ENCODE measurements at places on chromosomes 2 and 18. TPM values are rescaled to one million over a fixed set of nuclear protein-coding genes. Genes with fewer than 3 reads are reported as not detected.

CDH2 gene
- total RNA-seq: 34.1 TPM

FTCDNL1 gene
- 1.8 TPM for total RNA-seq

ZNF521 gene
- 5.0 TPM for total RNA-seq

NEU4 gene
- not detected for total RNA-seq

POTEF gene
- 0.20 TPM for total RNA-seq

COL6A3 gene
- 465 TPM for total RNA-seq

FRZB gene
- total RNA-seq: not detected

NOP58 gene
- total RNA-seq: 143 TPM

SLC38A11 gene
- not detected for total RNA-seq

B3GNT7 gene
- total RNA-seq: 0.23 TPM

GRCh38 chr2:25933622-25934021 lies 48.7 kb downstream of the KIF3C start:
- no peak for DNase-seq

- no peak for DNase-seq
These were observed 111.8 kb upstream of the SLC35G4 start for GRCh38 chr18:11497585-11497984.

DNA sequence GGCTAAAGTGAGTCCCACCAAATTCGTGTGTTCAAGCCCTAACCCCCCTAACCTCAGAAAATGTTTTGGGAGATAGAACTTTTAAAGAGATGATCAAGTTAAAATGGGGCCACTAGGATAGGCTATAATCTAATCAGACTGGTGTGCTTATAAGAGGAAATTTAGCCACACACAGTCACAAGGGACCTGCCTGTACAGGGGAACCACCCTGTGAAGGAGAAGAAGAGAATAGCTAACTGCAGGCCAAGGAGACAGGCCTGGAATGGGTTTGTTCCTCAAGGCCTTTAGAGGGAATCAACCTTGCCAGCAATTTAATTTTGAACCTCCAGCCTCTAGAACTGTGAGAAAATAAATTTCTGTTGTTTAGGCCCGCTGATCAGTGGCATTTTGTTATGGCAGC lies 36.0 kb upstream of the TANK start:
- DNase-seq: no peak

DNA sequence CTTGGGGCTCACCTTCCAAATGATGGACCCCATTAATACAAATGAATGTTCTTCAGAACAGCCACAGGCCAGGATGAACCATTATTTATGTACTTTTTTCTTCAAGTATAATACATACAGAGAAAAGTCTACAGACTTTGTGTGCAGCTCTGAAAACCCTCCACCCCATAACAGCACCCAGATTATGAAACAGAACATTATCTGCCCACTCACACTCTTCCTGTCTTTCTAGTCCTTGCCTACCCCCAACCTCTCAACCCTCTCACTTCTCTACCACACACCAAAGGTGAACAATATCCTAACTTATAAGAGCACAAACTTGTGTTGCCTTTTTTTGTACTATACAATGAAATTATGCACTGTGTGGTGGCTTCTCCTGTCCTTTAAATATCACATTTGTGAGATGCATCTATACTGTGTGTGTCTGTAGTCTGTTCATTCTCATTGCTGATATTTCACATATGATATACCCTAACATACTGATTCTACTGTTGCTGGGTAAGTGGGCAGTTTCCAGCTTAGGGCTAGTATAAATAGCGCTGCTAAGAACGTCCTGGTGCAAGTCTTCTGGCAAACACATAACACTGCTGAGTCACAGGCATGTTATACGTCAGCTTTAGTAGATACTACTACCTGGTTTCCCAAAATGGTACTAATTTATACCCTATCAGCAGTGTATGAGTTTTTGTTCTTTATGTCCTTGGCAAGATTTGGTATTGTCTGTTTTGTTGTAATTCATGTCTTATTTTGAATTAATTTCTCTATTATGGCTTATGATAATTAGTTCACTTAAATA lies 1.0 kb upstream of the NPHP1 start:
- peak; percentile 11 for DNase-seq

GRCh38 chr2:64866797-64867196 lies 122.4 kb upstream of the SLC1A4 start:
- DNase-seq: peak; percentile 98

GRCh38 chr18:63322908-63323634 lies 3.5 kb upstream of the BCL2 start:
- DNase-seq: peak; percentile 35

- DNase-seq: no peak
These were observed 293.8 kb downstream of the CNTNAP5 start for GRCh38 chr2:124318913-124319312.

- no peak for DNase-seq
These were observed 6.2 kb upstream of the TMEM87B start for GRCh38 chr2:112048887-112049286.

DNA sequence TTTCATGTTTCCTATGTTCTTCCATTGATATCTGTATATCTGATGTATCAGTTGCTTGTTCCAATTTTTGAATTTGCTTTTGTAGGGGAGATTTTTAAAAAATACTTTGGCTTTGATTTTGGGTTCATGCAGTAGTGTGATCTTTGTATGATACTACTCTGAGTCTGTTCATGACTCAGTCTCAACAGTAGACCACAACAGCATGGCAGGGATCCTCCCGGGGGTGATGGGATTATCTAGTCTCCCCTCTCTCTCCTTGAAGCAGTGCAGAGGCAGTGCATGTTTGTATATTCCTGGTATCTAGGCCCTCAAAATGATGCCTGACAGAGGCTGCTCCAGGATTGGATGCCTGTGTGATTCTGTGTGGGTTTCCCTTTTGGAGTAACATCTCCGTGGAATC lies 55.3 kb downstream of the G6PC2 start:
- peak; percentile 19 for DNase-seq

DNA sequence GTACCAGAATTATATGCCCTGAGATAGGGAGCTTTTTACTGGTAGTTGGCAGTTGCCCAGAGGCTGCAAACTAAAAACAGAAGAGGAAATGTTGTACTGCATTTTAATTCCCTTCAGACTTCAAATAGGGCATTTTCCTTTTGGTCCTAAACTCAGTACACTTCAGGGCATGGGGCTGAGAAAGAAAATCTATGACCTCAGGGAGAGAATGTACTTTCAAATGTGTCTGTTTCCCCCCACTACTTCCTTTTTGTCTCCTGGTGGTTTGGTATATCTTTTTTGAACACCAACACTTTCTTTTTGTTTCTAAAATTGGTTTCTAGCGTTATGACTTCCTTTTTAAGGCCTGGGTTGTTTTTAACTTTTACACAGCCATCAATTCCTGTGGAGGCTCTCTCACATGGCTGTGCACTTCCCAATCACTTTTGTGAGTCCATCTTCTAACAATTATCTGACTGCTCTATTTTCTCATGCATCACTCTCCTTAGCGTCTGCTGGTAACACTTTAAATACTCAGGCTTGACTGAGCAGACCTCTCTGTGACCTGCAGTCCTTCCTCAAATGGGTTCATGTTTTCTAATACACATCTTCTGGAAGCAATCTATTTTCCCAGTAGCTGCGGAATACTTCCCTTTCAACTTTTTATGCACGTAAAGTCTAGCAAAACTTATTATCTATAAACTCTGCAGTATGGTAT lies 596.0 kb downstream of the LRP1B start:
- no peak for DNase-seq

GRCh38 chr2:119485336-119486110 lies 38.8 kb downstream of the SCTR start:
- no peak for DNase-seq

- DNase-seq: no peak
These were observed 1.1 kb upstream of the PPP3R1 start for GRCh38 chr2:68253219-68254068.

DNA sequence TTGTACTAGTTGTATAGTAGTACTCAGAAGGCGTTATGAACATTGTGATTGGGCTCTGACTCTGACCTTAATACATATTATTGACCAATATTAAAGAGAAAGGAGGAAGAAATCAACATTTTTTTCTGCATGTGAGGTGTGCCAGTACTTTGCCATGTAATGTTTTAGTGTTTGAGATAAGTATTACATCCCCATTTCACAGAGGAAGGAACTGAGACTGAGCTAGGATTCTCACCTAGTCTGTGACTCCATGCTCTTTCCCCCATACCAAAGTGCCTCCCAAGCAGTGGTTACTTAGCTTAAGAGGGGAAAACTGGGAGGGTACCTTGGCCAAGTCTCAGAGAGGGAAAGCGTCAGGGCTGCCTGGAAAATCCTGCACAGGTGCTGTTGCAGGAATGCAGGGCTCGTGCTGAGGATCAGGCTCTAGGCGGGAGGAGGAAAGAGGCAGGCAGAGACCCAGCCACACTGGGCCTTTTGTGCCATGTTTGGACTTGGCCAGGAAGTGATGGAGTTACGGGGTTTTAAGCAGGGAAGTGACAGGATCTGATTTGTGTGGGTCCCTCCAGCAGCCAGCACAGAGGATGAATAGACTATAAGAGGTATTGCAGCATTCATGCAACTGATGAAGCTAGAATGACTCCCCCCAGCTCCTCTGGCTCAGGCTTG lies 1.7 kb downstream of the PNKD start:
- DNase-seq: no peak

DNA sequence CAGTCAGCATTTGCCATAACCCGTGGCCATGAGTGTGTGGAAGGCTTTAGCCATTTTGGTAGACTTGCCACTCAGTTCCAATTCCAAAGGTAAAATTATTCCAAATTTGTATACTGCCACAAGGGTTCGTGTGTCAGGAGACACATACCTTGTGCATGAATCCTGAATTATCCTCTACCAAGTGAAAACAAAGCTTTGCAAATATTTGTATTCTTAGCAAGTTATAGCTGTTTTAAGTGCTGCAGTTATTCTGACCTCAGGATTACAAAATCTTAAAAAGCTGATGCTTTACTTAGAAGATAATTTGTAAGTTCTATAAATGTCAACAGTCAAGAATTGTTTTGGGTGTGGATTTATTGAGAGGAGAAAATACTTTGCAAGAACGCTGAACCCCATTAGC lies 100.6 kb downstream of the ANTXR1 start:
- DNase-seq: no peak

DNA sequence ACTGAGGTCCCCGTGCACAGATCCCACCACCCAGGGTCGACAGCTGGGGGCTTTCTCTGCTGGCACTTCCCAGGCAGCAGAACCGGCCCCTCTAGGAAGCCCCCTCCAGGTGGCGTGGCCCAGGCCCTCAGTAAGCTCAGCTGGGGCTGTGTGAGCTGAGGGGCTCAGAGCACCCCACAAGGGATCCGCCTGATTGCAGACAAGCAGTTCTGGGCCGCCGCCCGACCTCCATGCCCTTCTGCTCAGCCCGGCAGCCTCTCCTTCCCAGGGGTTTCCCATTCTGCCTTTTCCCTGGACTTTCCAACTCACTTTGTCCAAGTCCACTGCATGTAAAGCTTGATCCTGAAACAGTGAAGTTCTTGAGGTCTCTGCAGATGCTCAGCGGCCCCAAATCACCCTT lies 76.4 kb downstream of the NFATC1 start:
- DNase-seq: no peak

- no peak for DNase-seq
These were observed 18.3 kb upstream of the FAM98A start for GRCh38 chr2:33617401-33617800.

DNA sequence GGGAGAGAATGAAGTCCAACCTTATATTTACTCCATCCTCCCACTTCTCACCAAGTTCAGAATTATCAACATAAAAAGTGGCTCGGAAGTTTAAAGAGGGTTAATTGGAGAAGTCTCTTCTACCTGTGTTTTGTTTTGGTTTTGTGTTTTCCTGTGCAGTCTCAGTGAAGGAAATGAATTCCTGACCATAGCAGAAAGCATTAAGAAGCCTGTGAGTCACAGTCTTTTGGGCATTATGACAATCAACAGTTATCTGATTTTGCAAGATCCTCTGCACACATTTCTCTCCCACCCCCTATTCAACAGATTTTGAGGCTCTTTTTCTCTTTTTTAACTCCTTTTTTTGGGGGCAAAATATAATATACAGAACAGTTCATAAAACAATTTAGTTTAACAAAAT lies 8.6 kb upstream of the RPL37A start:
- DNase-seq: no peak

DNA sequence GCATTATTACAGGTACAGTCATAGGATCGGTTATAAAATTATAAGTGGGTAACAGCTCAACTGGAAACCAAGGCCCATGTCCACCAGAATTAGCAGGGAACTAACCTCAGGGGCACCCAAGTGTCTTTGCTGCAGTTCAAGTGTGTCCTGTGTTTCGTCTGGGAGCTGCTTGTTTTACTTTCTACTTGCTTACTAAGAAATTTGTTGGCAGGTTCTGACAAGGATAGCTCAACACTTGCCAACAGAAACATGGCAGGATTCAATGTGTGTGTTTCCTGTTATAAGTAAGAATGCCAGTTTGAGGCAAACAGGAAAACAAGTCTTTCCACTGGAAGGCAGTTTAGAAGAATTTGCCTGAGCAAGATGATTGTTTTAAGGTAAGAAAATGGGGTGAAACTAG lies 104.5 kb downstream of the EPHA4 start:
- peak; percentile 57 for DNase-seq

GRCh38 chr2:211259831-211260476 lies 703.6 kb downstream of the CPS1 start:
- no peak for DNase-seq

GRCh38 chr18:13888191-13888716 lies 27.1 kb downstream of the MC2R start:
- no peak for DNase-seq

- no peak for DNase-seq
These were observed 23.8 kb downstream of the SMAD4 start for GRCh38 chr18:51053814-51054213.

GRCh38 chr2:222033541-222033940 lies 265.3 kb downstream of the PAX3 start:
- DNase-seq: no peak

DNA sequence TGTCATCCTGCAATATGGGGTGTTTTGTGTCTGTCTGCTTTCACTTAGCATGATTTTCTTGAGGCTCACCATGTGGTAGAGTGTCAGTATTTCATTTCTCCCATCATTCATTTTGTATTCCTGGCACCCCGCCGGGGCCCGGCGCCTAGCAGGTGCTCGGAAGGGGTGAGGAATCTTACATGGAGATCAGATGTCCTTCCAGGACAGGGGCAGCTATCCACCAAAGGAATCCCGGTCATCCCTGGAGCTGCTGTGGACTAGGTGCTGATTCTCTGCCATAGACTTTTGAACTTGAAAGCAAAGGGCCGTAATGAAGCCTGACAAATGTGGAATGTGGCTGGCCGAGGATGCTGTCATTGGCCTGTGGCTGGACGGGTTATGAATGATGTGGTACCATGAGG lies 2.4 kb downstream of the PRELID3A start:
- DNase-seq: no peak

DNA sequence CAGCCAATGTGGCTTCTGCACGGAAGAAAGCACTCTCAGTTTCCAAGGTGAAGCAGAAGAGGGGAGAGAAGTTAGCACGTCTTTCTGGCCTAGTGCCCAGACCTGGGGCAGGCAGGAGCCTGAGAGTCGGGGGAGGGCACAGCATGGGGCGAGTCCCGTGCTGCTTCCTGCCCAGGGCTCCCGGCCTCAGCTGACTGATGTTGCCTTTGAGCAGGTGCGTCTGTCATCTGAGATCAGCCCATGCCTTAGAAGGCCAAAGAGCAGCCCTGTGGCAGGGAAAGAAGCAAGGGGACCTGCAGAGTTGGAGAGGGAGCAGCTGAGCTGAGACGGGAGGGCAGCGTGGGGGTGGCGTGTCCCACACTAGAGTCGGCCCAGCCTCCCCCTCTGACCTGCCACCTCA lies 3.3 kb downstream of the KCNIP3 start:
- no peak for DNase-seq
